ENCODE measurements at places on chromosomes 4 and X.

DNA sequence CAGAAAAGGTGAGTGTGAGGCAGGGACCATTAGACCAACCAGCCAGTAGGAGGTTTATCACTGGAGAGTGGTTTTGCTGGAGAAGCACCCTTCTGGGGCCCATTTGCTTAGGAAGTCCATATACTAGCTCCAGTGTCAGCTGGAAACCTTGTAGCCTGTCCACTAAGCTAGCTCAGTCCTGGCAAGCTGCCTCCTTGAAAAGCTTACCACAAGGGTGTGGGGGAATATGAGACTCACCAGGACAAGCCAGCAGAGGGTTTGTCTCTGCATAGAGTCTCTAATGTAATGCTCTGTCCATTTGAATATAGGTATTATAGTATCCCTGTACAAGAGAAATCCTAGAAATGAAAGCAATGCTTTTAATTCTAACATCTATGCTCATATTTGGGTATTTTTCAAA, 86.3 kb downstream of the FBXL5 start:
- DNase-seq = no peak

GRCh38 chr4:84151574-84151973, 347.5 kb downstream of the NKX6-1 start:
- DNase-seq = no peak

DNA sequence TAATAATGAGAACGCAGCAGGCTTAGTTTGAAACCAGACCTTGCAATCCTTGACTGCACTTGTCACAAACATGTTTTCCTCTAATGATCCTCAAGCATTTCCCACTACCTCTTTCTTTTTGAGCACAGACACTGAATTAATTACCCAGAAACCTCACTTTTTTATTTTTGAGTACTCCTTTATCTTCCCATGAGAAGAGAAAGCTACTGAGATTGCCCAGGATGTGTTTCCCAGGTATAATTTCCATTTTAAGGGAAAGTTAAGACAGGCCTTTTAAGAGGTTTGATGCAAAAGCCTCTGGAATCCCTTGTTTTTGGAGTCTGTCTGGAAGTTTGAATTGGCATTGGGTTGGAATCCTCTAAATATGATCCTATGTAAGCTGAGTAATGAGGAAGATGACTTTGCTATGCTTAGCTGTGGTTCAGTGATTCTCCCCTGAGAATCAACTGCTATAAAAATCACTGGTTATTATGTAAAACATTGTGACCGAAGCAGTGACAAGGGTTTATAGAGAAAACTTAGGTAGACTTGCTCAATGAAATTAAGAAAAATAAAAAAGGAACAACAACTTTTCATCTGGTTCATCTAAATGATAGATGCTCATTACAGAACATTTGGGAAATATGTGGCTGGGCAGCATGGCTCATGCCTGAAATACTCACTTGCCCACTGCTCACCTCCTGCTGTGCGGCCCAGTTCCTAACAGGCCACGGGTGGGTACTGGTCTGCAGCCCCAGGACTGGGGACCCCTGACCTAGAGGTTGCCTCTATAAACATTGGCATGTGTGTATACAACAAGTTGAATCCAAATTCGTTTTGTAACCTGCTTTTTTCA, 10.8 kb upstream of the RHOH start:
- DNase-seq = peak; percentile 83

DNA sequence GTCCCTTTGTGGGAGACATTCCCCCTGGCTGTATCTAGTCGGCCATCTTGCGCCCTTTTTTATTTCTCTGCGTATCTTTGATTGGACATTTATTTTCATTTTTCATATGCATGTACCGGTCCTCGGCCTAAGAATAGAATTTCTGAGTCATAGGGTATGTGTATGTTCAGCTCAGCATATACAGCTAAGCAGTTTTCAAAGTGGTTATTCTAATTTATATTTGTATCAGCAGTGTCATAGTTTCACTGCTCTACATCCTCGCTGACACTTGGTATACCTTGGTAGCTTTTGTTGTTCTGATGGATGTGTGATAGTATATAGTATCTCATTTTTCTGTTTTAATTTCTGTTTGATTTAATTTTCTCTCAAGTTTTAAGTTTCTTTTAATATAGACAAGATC, 38.7 kb downstream of the BEX3 start:
- DNase-seq = no peak

DNA sequence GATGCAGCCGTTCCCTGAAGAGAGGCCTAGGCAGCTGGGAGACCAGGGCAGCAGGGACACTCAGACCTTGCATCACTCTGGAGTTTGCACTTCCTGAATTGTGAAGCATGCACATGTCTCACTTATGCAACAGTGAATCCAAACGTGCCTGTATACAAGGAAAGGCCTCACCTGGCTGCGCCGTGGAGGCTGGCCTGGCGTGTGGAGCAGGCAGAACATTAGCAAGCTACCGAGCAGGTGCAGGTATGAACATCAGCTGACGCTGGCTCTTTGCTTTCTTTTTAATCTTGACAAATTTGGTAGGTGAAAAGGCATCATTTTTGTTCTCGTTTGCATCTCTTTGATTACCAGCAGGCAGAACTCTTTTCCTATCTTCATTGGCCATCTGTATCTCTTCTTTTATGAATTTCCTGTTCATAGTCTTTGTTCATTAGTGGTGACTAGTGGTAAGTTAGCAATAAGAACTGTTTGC, 37.1 kb upstream of the IRAK1 start:
- DNase-seq = peak; percentile 7

Data from OCI-LY7 (cell line).